ENCODE measurements at places on chromosomes 6 and 20.

- no peak for DNase-seq
These were observed 341.0 kb upstream of the OPRM1 start for GRCh38 chr6:153698001-153698400.

DNA sequence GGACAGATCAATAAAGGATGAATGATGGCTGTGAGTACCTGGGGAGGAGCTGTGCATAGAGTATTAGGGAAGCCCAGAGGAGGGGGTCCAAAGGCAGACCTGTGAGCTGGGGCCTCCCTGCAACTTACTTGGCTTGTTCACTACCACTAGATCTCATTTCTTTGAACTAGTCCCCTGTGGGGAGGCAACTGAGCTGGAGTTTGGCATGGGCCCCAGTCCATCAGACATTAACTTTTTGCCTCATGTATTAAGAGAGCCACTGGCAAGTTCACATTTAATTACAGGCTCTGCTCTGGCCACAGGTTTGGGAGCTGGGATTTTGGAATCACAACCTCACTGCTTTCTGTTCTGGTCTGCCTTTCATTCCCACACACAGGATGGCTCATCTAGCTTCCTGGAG, 254.1 kb downstream of the PRL start:
- DNase-seq, result no peak

DNA sequence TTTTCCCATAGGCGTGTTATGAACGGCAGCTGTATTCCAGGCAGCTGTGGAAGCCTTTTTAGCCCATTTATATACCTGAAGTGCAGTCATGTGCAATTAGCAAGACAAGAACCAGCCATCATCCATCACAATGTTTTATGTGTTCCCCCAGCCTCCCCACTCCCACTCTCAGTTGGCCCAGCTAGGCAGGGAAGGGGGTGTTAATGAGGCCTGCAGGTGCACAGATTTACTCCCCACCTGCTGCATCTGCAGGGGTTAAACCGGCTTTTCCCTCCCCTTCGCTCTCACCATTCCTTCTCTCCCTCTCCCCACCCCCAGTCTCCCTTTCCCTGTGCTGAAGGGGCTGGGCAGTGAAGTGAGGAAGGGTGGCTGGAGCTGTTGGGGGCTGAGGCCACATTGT, 149.8 kb upstream of the AKAP12 start:
- DNase-seq, result no peak

- no peak for DNase-seq
These were observed 130.8 kb downstream of the TPBG start for GRCh38 chr6:82494367-82494766.

DNA sequence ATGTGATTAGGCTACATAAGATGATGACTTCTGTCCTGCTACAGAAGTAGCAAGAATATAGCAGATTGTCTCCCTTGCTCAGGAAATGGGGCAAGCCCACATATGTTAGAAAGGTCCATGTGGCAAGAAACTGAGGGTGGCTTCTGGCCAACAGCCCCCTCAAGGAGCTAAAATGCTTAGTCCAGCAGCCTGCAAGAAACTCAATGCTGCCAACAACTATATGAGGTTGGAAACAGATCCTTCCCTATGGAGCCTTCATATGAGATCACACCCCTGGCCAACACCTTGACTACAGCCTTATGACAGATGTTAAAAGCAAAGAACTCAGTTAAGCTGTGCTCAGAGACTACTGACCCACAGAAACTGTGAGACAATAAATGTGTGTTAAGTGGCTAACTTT, 22.1 kb downstream of the PTPRT start:
- DNase-seq, result no peak

GRCh38 chr20:39853636-39854035, 835.4 kb downstream of the MAFB start:
- DNase-seq, result no peak

DNA sequence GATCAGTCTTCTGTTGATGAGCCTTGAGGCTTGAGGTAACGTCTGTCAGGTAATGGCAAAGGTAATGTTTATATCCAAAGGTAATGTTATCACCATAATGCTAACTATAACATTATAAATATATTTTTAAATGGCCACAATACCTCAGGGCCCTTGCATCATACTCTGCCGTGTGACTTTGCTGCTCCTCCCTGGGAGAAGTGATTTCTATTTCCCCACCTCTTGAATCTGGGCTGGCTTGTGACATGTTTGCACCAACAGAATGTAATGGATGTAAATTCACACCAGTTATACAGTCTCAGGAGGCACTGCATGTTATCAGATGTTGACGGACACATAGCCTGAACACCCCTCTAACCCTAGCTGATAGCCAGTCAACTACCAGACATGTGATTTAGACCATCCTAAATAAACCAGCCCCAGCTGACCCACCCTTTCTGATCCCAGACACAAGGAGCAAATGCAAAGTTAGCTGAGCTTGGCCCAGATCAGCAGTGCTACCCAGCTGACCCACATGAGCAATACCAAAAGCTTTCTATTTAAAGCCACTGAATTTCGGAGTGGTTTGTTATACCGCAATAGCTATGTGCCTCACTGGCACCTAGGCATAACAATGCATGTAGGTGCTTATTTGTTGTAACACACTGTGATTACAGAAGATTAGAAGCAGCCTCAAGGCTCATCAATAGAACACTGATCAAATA, 93.8 kb upstream of the SIRPA start:
- no peak for DNase-seq

DNA sequence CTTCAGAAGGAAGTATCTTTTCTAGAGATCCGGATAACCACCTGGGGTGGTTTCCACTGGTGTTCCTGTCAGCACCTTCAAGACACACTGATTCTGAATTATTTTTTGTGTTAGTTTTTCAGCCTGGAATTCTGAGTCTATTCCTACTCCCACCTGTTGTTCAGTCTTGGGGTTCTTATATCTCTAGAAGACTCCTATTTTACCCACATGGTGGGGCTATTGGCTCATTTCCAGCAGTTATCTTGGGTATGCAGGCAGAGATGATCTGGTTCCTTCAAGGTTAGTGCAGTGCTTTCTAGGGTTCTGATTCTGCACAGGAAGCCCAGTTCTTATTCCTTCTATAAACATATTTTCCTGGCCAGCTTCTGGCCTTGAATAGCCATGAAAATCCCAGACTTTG, 175.6 kb upstream of the PDE7B start:
- no peak for DNase-seq

DNA sequence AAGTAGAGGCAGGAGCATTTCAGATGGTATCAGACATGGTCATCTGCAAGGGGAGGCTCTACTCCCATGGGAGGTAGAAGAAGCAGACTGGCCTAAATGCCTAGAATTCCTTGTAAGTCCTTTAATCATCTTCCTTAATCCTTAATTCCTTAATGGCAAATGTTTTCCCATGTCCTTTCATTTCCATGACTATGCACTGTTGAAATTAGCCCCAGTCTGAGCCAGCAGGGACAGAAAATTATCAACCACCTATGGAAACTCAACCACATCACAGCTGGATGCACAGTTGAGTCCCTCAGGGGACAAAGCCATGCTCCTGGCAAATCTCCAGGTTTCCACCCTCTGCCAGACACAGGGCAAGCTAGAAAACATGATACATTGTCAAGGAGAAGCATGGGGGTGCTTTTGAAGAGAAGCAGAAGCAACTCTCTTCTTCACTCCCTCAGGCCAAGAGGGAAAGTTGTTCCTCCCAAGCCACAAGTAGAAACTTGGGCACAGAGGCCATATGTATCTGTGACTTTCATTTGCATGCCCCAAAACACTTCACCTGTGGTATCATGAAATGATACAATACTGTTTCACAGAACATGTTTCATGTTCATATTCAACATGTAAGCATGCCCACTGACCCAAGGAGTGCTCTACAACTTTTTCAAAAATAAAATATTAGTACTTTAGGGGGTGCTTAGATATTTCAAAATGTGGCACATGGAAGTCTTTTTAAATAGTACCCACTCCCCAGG, 683.6 kb downstream of the KIF16B start:
- no peak for DNase-seq

GRCh38 chr6:90184334-90185298, 112.0 kb downstream of the BACH2 start:
- no peak for DNase-seq
